ENCODE measurements at places on chromosomes 2 and 18.

GRCh38 chr2:98805412-98806171, 74.7 kb upstream of the MGAT4A start:
- DNase-seq: no peak

- no peak for DNase-seq
Observed at GRCh38 chr2:171814174-171814573, 79.9 kb downstream of the SLC25A12 start.

- DNase-seq: no peak
Observed at GRCh38 chr2:22281033-22281432, 1103.9 kb upstream of the KLHL29 start.

- no peak for DNase-seq
Observed at GRCh38 chr2:179137200-179137759, 87.3 kb upstream of the CCDC141 start.

GRCh38 chr2:171819453-171819852, 74.6 kb downstream of the SLC25A12 start:
- DNase-seq: no peak

DNA sequence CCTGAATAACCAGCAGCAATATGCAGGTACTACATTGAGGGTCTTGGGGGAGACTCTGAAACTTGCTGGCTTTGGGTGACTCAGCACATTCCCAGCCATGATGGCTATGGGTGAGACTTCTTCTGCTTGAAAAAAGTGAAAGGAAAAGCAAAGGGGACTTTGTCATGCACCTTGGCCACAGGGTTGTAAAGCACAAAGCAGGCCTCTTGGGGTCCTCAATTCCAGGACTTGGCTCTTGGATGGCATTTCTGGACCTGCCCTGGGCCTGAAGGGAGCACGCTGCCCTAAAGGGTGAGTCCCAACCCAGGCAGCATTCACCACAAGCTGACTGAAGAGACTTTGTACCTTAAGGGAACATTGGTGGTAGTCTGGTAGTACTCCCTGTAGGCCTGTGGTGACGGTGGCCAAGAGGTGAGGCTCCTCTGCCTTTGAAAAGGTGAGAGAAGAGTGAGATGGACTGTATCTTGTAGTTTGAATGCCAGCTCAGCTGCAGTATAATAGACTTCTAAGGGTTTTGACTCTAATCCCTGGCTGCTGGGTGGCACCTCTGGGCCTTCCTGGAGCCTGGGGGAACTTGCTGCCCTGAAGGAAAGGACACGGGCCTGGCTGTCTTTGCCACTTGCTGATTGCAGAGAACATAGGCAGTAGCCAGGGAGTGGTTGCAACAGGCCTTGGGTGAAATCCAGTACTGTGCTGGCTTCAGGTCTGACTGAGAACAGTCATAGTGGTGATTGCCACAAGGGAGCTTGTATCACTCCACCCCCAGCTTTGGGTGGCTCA, 36.5 kb upstream of the CYTIP start:
- peak; percentile 48 for DNase-seq

GRCh38 chr2:177355874-177356273, 36.7 kb upstream of the AGPS start:
- no peak for DNase-seq

DNA sequence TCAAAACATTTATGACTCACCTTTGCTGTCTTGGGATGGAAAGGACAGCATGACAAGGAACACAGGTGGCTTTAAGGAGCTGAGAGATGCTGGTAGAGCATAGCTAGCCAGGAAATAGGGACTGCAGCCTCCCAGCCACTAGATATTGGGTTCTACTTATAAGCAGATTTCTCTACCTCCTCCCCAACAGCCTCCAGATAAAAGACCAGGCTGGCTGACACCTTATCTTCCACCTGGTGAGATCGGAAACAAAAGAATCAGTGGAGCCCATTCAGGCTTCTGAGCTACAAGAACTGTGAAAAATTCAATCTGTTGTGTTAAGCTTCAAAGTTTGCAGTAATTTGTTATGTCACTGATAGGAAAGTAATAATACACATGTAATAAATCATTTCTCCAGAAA, 1278.5 kb upstream of the ZEB2 start:
- DNase-seq: no peak

- no peak for DNase-seq
Observed at GRCh38 chr2:121888189-121888557, 132.7 kb downstream of the TSN start.

DNA sequence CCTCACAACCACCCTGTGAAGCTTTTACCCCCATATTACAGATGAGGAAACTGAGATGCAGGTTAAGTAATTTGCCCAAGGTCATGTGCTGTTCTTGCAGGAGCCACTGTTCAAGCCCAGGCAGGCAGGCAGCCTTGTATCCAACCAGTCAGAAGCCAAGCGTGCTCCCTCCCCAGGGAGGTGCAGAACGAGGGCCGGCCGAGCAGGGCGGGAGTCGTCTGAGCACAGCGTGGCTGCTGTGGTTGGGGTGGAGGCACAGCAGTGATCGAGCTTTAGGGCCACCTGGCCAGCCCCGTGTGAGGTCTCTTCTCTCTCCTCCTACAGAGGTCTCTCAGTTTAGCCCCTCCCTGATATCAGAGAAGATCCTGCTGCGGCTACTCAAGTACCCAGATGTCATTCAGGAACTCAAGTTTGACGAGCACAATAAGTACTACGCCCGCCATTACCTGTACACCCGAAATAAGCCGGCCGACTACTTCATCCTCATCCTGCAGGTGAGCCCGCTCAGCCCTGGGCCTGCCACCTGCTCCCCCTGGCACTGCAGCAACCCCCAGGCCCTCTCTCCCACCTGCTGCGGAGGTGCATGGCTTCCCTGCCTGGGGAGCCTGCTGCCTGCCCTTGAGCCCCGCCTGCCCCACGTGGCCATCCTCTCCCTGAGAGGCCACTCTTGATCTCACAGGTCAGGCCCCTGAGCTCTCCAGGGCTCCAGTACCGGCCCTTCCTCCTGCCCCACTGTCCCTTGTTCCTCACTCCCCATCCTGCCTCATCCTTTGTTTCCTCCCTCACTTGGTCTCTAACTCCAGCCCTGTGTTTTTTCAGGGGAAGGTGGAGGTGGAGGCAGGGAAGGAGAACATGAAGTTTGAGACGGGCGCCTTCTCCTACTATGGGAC, 17.1 kb upstream of the CNNM3 start:
- DNase-seq: no peak

GRCh38 chr2:71784734-71785511, 331.6 kb downstream of the DYSF start:
- no peak for DNase-seq

DNA sequence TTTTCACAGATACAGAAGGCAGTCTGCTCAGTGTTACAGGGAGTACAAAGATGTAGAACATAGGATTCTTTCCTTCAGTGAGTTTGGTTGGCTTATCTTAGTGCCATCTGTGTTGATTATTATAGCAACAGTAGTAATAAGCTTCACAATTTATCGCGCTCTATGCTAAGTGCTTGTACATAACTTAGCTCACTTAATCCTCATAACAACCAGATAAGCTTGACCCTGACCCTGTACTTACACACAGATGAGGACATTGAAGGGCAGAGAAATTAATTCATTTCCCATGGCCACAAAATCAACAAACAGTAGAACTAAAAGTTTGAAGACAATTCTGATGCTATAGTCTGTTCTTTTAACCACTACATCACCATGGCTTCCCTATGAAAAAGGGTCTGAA, 121.8 kb downstream of the SPHKAP start:
- no peak for DNase-seq

GRCh38 chr2:176424746-176425145, 155.5 kb downstream of the MTX2 start:
- DNase-seq: no peak

DNA sequence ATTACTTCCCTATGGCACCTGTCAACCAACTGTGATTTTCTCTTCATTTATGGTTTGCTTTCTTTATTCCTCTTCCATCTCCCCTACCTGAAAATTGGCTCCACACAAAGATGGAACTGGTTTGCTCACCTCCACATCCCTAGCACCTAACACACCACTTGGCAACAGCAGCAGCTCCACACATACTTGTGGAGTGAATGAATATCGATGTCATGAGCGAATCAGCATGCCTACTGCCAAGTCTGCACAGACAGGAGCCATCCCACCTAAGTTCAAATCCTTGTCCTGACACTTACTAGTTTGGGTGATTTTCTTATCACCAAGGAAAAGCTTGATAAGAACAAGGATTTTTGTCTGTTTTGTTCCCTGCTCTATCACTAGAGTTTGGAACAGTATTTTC, 191.4 kb upstream of the TMEM200C start:
- DNase-seq: no peak

GRCh38 chr2:100741880-100742276, 78.1 kb upstream of the NPAS2 start:
- DNase-seq: no peak

GRCh38 chr2:48695991-48696390, 59.5 kb downstream of the LHCGR start:
- DNase-seq: no peak

GRCh38 chr18:22844628-22845027, 88.5 kb upstream of the RBBP8 start:
- no peak for DNase-seq

DNA sequence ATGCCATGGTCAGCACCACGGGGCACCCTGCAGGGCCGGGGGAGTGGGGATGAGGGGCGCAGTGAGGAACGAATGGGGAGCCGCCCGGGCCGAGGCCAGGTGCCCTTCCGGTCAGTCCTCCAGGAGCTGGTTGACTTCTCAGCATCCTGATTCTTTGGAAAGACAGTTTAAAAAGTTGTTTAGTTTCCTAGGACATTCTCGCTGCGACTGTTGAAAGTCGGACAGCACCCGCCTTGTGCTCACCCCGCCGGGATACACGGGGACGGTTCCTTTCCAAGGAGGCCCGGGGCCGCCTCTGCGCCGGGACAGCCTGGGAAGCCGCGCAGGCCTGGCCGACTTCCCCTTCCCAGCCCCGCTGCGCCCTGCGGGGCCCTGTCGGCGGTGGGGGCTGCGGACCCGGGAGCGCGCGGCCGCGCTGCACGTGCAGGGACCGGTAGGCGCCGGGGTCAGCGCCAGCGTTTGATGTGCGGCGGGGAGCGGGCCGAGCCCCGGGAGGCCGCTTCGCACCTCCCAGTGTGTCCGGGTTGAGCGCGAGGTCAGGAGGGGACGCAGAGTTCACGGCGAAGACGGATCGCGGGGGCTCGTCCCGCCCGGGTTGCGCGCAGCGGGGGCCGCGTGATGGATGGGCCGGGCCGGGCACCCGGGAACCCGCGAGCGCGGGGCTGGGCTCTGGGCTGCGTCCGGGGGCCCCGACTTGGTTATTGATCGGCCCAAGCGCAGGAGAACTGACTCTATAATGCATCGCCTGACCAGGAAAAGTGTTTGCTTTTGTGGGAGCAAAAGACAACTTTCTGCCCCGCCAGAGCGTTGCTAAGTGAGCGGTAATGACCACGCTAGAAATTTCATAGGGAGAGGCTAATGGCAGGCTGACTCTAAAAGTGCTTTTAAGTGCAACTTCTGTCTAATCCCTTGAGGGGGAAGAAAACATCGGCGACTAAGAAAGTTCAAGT, 28.0 kb upstream of the SMIM21 start:
- DNase-seq: no peak

- DNase-seq: no peak
Observed at GRCh38 chr18:51236225-51236624, 38.7 kb upstream of the MEX3C start.

GRCh38 chr18:26003356-26003755, 87.1 kb downstream of the SS18 start:
- no peak for DNase-seq

- no peak for DNase-seq
Observed at GRCh38 chr2:10030311-10030736, 13.0 kb upstream of the KLF11 start.

GRCh38 chr2:100527440-100528015, 35.3 kb upstream of the PDCL3 start:
- DNase-seq: no peak

GRCh38 chr2:19754907-19755306, 146.9 kb downstream of the TTC32 start:
- DNase-seq: no peak

DNA sequence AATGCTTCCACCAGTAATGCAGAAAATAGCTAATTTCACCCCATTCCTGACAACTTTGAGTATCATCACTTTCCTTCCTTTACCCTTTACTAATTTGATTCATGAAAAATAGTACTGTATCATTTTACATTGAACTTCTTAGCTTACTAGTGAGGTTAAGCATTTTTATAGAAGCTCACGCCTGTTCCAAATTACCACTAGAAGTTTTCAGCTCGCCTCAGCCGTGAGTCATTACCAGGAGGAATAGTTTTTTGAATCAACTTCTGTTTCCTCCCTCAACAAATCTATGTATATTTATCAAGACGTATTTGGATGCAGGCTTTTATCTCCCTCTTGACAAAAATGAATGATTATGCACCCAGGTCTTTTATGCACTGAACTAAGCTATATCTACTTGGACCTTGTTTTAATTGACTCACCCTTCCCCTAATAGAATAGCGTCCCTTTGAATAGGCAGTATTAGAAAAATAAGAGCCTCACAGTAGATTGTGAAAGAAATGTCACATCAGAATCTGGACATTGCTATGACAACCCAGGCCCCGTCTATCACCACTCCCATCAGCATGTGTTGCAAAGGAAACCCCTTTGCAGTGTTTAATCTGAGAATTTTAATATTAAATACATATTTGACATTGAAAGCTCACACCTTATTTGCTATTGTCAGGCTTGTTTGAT, 207.4 kb upstream of the NRP2 start:
- DNase-seq: no peak

DNA sequence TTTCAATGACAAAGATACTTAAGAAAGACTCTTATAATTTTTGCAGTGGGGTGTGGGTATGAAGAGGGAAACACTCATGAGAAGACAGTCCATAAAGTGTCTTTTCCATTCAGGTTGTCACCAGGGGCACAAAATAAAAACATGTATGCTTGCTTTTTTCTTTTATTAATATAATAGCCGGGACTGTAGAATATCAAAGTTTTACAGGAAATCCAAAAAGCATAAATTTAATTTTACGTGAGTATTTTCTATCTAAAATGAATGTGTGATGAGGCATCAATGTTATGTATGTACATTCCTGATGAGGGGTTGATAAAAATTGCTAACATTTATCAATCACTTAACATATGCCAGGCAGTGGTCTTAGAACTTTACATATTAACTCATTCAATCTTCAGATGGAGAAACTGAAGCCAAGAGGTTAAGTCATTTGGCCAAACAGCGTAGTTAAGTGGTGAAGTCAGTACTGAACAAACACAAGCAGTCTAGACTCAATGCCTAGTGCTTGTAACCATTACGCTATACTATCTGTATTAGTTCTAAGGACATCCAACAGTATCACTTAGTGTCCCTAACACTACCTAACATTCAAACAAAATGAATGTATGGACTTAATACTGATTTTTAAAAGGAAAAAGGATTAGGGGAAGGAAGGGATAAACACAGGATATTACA, 10.7 kb downstream of the CCT4 start:
- no peak for DNase-seq

Measured in stimulated activated CD4-positive, alpha-beta T cell treated with anti-CD3 and anti-CD28 coated beads, TNF-alpha, amount 100 ng/mL, for 24 hours (primary cell).